Cardiac septum (tissue), 1 donor: ENCODE measurements at places on chromosomes 1 and 21.

- no peak for DNase-seq
These were observed 303.2 kb upstream of the FAM78B start for GRCh38 chr1:166470014-166470413.

DNA sequence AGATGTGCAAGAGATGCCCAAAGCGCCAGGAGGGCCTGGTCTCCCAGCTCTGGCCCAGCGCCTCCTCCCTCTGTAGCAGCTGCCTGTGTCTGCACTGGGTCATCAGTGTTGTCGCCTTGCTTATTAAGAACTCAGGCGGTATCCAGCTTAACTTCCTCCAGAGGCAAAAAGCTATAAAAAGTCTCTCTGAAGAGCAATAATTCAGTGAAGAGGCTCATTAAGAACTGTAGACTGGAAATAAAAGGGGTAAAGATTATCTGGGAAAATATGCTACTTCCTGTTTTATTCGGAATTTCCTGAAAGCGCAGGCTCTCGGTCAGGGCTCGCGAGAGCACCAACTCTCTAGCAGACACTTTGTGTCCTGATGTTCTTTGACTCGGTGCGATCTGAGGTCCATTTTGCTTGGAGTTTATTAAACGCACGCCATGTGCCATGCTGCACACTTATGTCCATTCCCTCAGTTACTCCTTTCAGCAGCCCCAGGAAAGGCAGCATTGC, 70.4 kb downstream of the MRPS6 start:
- DNase-seq: no peak

DNA sequence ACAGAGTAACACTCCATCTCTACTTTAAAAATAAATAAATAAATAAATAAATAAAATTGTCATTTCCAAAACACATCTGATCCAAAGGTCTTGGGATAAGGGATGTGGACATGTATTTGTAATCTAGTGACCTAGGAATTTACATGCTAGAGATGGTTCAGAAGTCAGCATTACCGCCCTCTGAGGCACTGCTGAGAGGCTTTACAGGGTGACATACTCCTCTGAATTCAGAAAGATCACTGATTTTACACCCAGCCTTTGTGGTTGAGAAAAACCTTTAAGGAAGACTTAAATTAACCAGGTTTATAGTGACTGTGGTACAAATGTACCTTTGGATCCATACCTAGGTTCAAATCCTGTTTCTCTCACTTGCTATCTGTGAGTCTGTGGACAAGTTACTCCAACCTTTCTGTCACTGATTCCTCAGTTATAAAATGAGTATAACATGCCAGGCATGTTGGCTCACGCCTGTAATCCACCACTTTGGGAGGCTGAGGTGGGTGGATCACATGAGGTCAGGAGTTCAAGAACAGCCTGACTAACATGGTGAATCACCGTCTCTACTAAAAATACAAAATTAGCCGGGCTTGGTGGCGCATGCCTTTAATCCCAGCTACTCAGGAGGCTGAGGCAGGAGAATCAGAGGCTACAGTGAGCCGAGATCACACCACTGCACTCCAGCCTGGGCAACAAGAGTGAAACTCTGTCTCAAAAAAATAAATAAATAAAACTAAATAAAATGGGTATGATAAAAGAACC, 20.1 kb downstream of the OSBPL9 start:
- DNase-seq: no peak

DNA sequence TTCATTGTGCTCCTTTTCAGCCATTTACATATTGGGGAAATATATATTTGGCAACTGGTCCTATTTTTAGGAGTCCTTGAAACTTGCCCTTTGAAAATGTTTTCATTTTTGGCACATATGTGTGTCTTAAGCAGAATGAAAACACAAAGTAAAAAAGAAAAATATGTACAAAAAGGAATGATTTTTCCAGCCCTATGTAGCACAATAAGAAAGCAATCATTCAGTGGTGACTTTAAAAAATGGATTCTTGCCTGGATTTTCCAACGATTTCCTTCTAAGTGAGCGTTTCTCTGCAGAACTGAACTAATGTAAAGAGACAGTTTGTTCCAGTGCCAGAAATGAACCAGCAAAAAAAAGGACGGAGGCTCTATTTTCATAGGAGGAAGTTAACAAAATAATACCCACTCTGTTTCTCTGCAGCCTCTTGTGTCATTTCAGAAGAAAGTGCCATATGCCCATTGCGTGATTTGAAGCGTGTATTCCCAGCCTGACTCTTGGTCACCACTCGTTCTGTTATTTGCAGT, 340.1 kb downstream of the SETD4 start:
- DNase-seq: no peak

DNA sequence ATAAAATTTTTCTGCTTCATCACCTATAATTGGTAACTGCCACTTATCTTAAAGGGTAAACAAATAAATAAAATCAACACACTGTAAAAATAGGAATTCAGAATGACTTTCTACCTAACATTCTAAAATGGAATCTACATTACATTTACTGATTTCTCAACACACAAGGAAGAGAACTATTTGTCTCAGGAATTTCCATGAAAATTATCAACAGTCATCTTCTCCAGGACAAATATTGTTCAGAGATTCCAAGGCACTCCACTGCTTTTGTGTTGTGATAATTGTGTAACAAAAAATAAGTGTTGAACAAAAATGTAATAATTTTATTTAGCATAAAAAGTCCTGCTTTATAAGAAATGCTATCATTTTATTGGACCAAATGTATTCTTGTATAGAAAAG, 7.3 kb downstream of the ODF2L start:
- DNase-seq: no peak

- no peak for DNase-seq
These were observed 24.6 kb upstream of the ENAH start for GRCh38 chr1:225677350-225678124.

- DNase-seq: peak; percentile 10
These were observed 1.5 kb downstream of the GPATCH4 start for GRCh38 chr1:156599811-156600210.

DNA sequence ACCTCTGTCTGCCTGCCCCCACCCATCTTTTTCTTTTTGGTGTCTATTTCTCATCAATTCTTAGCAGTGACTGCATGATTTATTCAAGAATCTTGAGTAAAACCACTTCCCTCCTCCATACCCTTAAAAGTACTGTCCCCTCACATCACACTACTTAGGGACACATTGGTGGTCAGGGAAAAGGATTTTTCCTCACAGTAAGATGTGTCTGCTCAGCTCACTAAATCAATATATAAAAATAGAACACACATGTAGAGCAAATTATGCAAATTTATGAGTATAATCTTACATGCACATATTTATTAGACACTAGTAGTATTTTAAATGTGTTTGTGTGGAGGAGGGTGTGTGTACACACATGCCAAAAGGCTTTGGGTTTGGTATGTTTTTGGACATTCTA, 202.0 kb downstream of the PBX1 start:
- DNase-seq: no peak

DNA sequence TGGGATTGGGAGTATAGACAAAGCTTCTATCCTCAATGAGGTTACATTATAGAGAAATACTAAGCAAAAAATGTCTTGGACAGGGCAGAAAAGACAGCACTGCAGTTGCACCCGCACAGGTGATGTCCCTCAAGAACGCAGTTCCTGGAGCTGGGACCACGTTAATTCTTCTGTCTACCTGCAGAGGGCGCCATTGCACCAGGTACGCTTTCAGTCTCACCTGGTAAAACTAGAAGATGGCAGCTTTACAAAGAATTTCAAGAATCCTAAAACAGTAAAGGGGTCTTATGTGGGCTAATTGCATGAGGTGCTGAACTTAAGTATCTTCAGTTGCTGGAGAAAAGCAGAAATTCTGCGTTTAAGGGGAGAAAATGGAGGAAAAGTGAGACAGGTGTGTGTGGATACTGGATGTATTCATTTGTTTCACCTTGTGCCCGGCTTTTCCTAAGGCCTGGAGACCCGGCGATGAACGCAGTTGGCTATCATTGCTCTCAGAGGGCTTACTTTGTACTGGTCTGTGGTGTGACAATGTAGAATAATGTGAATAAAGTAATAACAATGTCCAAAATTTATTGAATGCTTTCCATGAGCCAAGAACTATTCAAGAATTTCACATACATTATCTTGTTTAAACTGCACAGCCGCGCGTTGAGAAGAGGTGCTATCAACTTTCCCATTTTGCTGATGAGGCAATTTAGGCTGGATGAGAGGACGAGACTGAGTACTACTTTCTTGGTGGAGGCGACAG, 276.3 kb upstream of the GREM2 start:
- DNase-seq: no peak

DNA sequence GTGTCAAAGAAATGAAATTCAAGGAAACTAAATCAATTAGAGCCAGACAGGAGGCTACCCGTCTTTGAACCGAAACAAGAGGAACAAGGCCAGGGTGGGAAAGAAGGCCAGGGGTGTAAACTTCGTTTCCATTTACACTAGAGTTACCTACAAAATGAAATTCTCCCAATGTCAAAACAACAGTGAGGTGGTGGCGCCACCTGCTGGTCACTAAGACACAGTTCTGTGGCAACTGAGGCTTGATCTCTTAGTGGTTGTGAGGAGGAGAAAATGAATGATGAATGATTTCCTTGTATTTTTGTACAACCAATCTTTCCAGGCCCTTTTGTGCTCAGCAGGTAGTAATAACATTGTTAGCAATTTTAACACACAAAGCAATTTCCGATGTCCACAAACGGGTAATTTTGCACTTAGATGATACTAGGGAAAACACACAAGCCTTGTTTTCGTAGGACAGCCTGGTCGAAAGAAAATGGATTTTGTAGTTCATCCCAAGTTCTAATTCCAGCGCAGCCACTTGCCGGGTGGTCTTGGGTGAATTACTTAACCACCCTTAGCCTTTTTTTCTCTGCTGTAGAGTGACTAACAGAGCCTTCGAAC, 54.8 kb upstream of the SOD1 start:
- DNase-seq: no peak

DNA sequence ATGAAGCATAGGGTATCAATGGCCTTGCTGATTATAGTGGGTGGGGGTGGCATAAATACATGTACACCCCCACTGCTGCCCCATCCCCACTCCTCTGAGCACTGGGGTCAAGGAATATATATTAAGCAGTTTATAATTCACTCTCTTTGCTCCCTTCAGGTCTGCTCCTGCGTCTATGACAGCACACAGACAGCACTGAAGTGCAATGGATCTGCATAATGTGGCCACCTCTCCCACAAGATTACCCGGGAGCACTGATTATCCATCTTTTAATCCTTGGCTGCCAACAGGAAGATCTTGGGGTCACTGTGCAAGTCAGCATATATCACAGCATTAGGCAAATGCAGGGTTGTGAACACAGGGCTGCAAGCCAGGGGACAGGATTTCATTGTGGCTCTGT, 19.3 kb downstream of the RXRG start:
- no peak for DNase-seq

- no peak for DNase-seq
These were observed 19.7 kb upstream of the TBX15 start for GRCh38 chr1:119007670-119008482.

DNA sequence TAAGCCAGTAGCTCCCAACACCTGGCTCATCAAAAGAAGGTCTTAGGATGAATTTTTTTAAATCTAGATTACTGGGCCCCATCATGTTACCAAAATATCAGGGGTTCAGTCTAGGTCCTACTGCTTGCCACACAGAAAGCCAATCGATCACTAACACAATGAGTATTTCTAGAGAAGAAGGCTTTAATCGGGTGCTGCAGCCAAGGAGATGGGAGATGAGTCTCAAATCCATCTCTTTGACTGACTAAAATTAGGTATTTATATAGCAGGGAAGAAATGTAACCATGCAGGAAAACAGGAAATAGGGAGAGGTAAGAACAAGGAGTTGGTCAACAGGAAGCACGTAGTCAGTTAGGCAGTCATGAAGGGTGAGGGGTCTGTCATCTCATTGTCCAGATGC, 288.2 kb downstream of the CEP170 start:
- DNase-seq: no peak

GRCh38 chr1:182428043-182428442, 21.9 kb upstream of the RGSL1 start:
- no peak for DNase-seq

DNA sequence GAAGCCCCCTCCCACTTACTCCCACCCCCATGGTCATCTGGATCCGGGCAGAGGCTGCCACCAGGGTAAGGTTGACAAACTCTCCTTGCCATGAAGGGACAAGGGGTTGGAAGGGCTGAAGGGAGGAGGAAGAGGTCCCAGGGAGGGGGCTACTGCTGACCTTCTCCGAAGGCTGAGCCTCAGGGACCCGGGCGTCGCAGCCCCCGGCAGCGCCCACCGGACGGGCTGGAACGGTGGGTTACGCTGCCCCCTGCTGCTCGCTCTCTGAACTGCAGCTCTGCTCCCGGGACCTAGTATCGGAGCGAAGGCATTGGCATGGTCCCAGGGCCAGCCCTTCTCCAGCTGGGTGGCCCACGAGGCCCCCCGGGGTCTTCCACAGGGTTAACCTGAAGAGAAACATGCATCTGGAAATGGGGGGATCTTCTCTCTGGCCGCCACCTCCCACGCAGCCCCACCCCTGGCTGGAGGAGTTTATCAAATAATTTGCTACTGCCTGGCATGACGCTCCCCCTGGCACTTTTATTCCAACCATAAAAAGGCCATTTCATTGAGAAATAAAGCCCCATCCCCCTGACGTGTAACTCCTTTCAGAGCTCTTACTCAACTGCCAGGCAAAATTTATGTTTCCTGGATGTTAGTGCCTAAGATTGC, 70.4 kb upstream of the TARDBP start:
- DNase-seq: no peak

DNA sequence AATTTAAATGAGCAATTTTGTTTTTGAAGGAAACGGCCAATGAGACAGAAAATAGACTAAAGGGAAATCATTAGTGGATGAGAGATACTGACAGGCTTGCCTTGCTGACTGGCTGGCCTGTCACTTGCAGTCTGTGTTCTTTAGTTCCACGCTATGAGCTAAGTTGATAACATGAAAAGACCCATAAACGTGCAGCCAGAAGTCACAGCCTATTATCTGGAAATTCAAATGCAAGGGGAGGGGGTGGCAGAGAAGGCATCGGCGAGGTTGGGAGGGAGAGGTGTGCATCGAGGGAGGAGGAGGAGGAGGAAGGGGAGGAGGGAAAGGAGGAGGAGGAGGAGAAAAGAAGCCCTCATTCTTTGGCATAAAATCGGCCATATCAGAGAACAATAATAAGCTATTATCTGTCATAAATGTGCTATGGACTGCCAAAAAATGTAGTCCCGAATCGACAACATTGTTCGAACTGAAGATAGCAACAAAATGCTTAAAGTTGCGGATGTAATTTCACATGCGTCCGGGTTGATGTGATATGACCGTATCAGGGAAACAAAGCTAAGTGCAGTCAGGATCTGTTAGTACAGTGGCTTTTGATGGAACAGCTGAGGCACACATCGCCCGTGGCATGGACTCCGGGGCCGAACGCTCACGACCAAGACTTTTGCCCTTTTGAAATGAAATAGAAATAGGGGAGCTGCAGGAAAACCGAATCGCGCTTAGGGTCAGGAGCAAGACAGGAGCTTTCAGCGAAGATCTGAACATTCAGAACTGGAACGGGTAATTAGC, 11.6 kb upstream of the BARHL2 start:
- DNase-seq: no peak

GRCh38 chr1:203999618-204000017, 73.3 kb upstream of the SOX13 start:
- DNase-seq: no peak

GRCh38 chr21:43935711-43936110, 70.7 kb downstream of the AGPAT3 start:
- DNase-seq: no peak

GRCh38 chr1:151144474-151145303, 1.7 kb downstream of the SEMA6C start:
- no peak for DNase-seq
